ENCODE measurements at places on chromosomes 1 and 21. TPM values are rescaled to one million over a fixed set of nuclear protein-coding genes. Genes with fewer than 3 reads are reported as not detected.

Gene SFN
- total RNA-seq, result 46.8 TPM

Gene C1QTNF12
- 58.0 TPM for total RNA-seq

DNA sequence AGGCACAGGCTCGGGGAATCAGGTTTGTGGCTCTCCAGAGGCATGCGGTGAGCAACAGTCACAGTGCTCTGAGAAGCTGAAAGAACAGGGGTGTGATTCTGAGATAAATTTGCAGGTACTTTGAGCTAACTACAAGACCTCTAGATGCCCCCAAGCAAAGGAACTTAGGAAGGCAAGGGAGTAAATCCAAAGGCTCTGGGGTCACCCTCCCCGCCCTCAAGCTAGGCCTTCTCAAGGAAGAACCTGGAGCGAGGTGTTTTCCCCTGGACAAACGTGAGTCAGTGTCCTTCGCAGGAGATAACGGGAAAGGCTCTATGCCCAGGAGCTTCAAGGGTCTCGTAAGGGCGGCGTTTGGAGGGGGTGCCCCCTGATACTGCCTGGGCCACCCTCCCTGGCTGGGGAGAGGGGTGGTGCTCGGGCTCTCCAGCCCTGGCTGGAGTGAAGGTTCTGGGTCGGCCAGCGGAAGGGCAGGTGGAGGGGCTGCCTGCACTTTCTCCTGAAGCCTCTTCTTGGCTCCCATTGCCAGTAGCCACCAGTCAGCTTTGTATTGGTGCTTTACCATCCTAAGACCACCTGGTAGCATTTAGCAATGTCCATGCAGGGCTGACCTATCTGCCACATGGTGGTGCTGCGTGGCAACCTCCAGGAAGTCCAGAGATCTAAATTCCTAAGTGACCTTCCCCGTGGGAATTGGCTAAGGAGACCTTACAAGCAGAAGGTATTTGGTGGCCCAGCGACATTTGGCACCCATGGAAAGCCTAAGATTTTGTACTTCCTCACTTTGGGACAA, 44.0 kb downstream of the GPR161 start:
- no peaks in the 10 kb centered on the region for H3K27me3 ChIP-seq
- H3K4me1 ChIP-seq, result no peaks in the 10 kb centered on the region
- no peak overlapping the region for H3K4me3 ChIP-seq
- H3K36me3 ChIP-seq, result no peaks in the 10 kb centered on the region
- no peak for DNase-seq

DNA sequence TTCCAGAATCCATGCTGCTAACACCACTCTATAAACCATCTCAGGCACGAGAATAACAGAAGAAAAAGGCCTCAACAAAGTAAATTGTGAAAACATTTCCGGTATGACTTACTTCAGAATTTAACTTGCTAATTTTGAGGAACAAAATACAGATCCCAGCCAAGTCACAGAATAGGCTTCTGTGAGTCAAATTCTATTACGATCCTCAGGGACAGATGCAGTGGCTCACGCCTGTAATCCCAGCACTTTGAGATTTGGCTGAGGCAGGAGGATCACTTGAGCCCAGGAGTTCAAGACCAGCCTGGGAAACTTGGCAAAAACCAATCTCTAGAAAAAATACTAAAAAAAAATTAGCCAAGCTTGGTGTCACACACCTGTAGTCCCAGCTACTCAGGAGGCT, 8.8 kb upstream of the CCDC27 start:
- DNase-seq, result no peak
- H3K36me3 ChIP-seq, result no peaks in the 10 kb centered on the region
- no peaks in the 10 kb centered on the region for H3K27me3 ChIP-seq

DNA sequence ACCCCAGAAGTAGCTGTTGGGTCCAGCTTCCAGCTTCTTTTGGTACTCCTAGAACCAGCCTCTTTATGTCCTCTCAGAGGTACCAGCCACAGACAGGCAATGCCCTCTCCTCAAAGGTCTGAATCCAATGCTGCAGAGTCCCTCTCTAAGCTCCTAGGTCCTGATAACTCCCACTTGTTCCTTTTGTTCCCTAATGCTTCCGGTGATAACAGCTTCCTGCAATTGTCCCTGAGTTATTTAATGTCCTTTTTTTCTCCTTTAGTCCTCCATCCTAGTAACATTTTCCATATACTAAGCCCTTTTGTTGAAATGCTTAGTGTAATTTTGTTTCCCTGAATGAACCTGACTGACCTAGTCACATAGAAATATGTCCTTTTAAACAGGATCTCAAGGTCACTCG, 201.7 kb upstream of the BEND5 start:
- H3K4me1 ChIP-seq, result no peaks in the 10 kb centered on the region
- H3K27me3 ChIP-seq, result no peaks in the 10 kb centered on the region
- H3K36me3 ChIP-seq, result no peaks in the 10 kb centered on the region
- H3K27ac ChIP-seq, result no peak overlapping the region
- H3K4me3 ChIP-seq, result no peak overlapping the region

DNA sequence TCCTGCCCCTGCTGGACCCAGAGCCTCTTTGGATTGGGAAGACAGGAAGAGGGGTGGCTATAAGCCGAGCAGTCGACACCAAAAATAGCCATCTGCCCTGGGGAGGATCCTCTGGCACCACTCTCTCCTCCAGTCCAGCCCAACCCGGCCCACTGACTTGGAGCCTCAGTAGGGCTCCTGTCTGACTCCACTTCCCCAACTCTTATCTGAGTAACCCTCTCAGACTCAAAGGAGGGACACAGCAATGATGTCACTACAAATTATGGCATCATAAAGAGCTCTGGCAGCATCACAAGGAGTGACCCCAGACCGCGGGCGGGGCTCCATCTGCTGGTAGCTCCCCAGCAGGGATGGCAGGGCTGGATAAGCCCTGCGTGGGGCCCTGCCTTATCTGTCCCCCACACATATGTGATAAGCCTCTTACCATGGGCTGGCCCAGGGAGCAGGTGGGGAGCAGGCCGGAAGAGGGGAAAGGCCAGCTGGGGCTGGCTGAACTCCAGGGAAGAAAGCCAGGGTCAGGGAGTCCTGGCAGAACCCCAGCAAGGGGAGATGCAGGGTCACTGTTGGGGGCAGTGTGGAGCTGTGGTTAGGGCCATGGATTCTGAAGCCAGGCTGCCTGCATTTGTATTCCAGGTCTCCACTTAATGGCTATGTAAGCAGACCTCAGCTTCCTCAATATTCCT, 4.6 kb upstream of the SLC6A9 start:
- H3K27ac ChIP-seq, result no peak overlapping the region
- H3K4me3 ChIP-seq, result no peak overlapping the region
- H3K36me3 ChIP-seq, result no peaks in the 10 kb centered on the region
- no peaks in the 10 kb centered on the region for H3K27me3 ChIP-seq
- DNase-seq, result no peak
- H3K4me1 ChIP-seq, result no peaks in the 10 kb centered on the region

Measured in Peyer's patch (tissue), 4 donors.